Neural progenitor cell (in vitro differentiated cells): ENCODE measurements at places on chromosomes 6 and 20. TPM values are rescaled to one million over a fixed set of nuclear protein-coding genes. Genes with fewer than 3 reads are reported as not detected.

PTK7 gene
- 68.0 and 155 TPM in 2 replicates for total RNA-seq

- no peak for DNase-seq
These were observed 66.5 kb downstream of the ADTRP start for GRCh38 chr6:11711984-11712711.

DNA sequence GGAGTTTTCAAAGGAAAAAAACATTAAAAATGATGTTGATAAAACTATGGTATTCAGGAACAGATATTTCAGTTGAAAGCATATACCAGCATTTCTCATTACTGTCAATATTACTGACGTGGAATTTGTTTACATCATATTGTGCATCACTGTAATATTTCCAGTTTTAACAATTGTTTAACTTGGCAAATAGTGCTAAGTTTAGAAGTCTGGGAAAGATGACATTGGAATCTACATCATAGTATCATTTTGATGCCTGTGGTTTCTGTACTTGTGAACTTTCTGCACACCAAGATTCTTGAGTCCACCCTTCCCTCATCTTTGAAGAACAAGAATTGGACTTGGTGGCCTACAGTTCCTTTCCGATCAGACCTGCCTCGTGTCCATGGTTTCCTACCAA lies 98.1 kb downstream of the RALGAPA2 start:
- DNase-seq = no peak

GRCh38 chr20:63343460-63344445 lies 17.4 kb downstream of the CHRNA4 start:
- DNase-seq = no peak

DNA sequence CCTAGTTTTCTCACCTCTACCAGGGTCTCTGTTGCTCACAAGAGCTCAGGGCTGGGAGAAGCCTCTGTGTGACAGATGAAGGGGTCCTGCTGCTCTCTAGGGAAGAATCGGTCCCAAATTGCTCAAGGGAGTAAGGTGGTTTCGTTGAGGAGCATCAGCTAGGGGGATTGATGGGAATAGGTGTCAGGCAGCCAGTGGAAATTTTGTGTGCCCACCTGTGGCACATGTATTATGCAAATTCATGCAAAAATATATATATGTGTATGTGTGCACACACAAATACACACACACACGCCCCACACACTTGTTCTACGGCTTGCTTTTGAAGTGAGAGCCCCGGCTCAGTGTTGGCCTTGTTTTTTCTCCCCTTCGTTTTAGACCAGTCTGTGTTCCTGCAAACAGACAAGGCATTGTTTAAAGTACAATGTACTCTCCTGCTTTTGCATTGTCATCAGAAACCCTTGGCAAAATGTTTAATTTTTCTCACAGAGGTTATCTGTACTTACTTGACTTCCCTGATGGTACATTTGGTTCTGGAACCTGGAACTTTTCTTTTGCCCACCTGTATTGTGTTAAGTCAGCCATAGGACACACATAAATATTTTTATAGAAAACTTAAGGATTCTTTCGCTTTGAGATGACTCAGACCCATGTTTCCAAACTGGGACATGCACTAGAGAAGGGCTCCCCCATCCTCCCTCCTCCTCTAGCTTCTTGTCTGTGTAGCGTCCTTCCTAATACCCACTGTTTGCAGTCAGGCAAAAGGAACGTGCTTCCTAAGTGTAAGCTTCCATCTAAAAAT lies 26.7 kb downstream of the FOXO3 start:
- DNase-seq = peak; percentile 32
